ENCODE measurements at places on chromosomes 16 and 17.

GRCh38 chr16:9192746-9193145 is 101.3 kb downstream of the HAPSTR1 start:
- no peak for DNase-seq

DNA sequence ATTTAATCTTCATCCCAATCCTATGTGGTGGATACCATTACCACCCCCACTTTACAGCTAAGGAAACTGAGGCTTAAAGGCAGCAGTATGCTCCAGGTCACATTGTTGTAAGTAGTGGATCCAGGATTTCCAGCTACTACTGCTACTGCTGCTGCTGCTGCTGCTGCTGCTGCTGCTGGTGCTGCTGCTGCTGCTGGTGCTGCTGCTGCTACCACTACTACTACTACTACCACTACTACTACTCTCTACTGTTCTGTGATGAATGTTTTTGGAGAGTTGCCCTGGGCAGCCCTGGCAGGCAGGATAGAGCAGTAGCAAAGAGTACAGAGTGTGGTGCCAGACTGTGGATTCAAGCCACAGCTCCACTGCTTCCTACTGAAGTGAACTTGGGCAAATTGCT is 49.3 kb upstream of the SLC12A3 start:
- no peak for DNase-seq

GRCh38 chr17:75557075-75557851 is 30.3 kb upstream of the MYO15B start:
- no peak for DNase-seq

- DNase-seq, result no peak
Measured at GRCh38 chr17:31050948-31051347, 43.8 kb upstream of the NF1 start.

DNA sequence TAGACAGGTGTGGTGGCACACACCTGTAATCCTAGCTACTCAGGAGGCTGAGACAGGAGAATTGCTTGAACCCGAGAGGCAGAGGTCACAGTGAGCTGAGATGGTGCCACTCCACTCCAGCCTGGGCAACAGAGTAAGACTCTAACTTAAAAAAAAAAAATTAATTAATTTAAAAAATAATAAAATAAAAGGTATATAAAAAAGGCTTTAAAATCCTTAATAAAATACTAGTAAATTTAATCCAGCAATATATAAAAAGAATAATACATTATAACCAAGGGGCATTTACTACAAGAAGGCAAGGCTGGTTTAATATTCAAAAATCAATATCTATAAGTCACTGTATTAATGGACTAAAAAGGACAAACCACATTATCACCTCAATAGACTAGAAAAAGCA is 44.8 kb upstream of the MNT start:
- no peak for DNase-seq

GRCh38 chr17:41655611-41656111 is 31.3 kb upstream of the KRT17 start:
- no peak for DNase-seq

DNA sequence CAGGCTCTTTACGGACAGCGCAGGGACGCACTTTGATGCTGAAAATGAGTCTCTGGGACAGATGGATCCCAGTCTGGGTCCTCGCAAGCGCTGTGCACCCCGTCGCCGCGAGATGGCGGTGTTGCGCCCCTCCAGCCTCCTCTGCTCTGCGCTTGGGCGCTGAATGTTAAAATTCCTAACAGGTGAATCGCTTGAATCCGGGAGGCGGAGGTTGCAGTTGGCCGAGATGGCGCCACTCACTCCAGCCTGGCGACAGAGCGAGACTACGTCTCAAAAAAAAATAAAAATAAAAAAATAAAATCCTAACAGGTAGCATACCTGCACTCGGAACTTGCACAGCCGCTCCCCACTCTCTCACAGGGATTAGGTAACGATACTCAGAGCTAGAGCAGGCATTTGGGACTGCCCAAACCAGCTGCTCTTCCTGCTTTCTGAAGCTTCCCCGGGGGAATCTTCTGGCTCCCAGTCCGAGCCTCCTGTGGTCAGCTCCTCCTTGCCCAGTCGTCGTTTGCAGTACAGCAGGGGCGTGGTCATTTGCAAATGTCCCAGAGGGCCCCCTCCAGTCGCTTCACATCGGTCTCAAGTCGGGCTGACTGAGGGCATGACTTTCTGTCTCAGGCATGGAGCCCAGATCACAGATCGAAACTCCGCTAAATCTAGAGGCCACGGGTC is 26.2 kb upstream of the OSGIN1 start:
- peak; percentile 24 for DNase-seq

GRCh38 chr16:13041180-13041579 is 139.8 kb downstream of the SHISA9 start:
- DNase-seq, result no peak

GRCh38 chr17:79844869-79845600 is 5.8 kb upstream of the CBX4 start:
- DNase-seq, result no peak

GRCh38 chr17:66432411-66432957 is 130.1 kb downstream of the PRKCA start:
- DNase-seq, result no peak

GRCh38 chr17:65557349-65558310 is 3.8 kb downstream of the AXIN2 start:
- no peak for DNase-seq

DNA sequence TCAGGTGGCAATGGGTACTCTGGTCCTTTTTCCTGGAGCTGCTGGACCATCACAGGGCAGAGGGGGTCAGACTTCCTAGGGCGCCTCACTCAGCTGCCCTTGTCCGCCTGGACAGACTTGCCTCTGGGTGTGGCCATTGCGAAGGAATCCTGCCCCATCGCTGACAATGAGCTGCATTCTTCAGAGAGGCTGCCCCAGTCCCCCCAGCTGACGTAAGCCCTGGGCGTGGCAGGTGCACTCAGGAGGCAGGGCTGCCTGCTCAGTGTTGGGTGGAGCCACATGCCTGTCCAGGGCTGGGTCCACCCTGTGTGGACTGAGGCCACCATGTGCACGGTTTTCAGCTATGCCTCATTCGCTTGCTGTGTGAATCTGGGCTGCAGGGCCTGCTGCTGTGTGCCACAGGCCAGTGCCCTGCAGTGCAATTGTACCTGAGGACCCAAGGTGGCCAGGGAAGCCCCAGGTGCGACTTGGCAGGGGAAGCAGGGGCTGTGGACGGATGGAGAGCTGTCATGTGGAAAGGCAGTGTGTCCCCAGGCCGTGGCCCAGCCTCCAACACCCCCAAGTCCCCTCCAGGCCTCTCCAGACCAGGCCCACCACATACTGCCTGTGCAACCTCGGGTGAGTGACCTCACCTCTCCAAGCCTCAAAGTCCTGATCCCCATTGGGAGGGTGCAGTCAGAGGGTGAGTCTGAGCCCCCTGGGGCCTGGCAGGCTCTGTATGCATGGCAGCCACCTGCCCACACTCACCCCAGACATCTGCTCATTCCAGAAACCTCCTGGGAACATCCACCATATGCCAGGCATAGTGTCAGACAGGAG is 14.0 kb upstream of the MPRIP start:
- no peak for DNase-seq

GRCh38 chr16:1099189-1100083 is 3.4 kb upstream of the C1QTNF8 start:
- DNase-seq, result no peak

GRCh38 chr16:70770626-70771552 is 30.1 kb downstream of the VAC14 start:
- peak; percentile 25 for DNase-seq

- DNase-seq, result no peak
Measured at GRCh38 chr16:85047867-85048455, 20.4 kb downstream of the KIAA0513 start.

DNA sequence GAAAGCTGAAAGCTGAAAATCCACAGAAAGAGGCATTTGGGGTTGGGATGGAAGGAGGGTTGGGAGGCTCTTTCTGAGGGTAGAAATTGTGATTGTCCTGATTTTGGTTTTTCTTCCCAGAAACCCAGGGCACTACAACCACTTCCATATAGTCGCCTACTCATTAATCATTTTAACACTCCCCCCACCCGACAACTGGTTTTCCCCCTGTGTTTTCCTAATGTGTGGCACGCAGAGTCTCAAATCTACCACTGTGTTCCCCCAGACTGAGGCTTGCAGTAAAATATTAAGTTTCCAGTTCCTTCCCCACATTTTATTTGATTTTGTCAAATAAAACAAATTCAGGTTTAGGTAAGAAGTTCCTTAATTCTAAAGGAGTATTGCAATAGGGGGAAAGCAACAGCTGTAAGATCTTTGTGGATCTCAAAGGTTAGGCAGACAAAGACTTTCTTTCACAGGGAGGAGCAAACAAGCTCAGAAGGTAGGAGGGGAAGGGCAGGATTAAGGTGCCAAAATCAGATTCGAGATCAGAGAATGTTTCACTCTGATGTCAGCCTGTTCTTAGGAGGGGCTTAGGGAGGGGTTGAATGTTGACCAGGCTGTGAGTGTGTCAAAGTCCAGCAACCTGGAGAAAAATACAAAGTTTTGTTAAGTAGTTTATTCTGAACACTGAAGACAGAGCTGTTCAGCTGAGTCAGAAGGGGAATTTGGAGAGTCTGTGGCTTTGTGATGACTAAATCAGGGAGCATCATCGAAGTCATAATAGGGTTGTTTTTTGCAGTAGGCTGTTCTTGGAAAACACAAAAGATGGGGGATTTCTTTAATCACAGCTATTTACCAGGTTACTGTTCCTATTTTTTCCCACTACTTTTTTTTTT is 3.6 kb downstream of the ZNF267 start:
- peak; percentile 33 for DNase-seq

- peak; percentile 8 for DNase-seq
Measured at GRCh38 chr17:64343833-64344637, 46.6 kb downstream of the PECAM1 start.

DNA sequence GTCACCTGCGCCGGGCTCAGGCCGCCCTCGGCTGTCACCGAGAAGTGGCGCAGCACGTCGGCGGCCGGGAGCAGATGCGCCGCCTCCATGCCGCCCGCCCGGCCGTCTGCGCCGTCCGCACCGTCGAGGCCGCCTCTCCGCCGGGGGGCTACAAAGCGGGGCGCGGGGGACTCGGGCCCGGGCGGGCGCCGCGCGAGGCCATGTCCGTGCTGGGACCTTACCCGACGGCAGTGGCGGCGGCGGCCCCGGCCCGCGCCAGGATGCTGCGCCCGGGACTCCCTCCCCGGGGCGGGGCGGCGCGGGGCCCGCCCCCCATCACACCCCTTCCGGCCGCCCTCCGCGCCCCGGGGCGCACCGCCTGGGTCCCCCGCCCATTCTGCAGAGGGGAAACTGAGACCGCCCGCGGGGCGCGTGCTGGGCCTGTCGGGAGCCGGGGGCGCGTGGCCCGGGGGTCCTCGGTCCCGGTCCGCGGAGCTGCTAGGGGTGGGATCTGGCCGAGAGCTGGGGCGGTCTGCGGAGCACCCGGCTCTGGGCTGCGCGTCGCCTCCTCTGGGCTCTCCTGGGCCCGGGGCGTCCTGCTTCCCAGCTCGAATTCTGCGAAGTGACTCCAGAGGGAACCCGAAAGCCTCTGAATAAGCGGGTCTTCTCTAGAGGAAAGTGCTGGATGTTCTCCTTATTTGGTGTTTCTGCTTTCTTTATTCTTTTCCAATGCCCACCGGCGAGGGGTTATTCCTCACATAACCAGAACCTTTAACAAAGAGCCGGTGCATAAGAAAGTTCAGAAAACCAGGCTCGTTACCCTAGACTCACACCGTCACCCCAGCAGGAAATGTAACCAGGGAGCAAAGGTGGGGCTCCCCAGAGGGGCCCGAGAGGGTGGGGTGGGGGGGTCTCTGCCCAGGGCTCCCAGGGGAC is at the start of gene ATP2A3:
TSS of gene ATP2A3 (minus strand) at position 235 of the 915 bp plus-strand sequence. CDS start at position 89, 146 bp downstream.
- peak; percentile 56 for DNase-seq

DNA sequence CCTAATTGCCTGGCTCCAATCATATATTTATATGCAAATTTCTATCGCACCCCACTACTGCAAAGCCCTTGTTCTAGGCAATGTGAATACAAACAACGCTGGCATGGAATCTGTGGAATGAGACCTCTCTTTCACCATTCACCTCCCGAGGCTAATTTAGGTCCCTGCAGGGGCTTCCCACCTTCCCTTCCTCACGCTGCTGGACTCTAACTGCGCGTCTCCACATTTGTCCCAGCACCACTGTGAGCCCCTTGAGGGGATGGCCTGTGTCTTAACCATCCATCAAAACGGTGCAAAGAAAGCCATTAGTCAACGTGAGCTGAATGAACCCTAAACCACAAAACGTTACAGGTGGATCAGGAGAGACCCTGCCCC is 1.6 kb downstream of the TMEM114 start:
- DNase-seq, result no peak

DNA sequence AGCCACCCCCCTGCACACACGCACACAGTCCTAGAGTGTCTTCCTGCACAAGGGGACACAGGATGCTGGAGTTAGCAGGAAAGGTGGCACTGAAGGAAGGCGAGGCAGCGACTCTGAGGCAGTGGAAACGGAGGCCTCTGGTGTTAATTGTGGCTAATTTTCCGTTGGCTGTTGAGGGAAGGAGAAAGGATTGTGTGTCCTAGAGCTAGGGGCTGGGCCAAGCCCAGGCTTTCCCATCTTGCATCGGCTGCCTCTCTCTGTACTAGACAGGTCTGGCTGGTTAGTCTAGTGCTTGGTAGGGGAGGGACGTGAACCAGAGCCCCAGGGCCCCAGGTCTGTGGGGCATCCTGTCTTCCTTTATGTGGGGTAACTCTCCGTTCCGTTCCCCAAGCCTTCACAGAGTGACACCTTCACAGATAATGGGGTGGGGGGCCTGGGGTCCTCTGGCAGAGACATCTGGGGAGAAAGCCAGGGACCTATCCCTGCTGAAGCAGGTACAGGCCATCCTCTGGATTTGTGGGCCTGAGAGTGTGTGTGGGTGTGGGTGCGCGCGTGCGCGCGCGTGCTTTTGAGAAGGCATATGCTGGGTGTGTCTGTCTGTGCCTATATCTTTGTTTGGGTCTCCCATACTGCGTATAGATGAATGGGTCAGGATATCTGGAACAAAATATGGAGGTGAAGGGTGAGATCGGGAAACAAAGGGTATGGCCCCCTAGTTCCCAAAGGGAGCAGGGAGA is at the start of gene CHD3:
TSS of gene CHD3 (plus strand) at position 606 of the 737 bp plus-strand sequence. CDS start 212 bp downstream, outside the sequence.
- DNase-seq, result peak; percentile 12

GRCh38 chr17:41739661-41740352 is 5.4 kb upstream of the HAP1 start:
- no peak for DNase-seq

GRCh38 chr16:23072084-23072599 is 77.1 kb downstream of the USP31 start:
- DNase-seq, result no peak

- no peak for DNase-seq
Measured at GRCh38 chr16:66491716-66492064, 58.2 kb downstream of the TK2 start.

GRCh38 chr16:54954220-54954619 is 23.6 kb downstream of the IRX5 start:
- DNase-seq, result no peak

GRCh38 chr16:9800186-9800738 is 382.0 kb downstream of the GRIN2A start:
- DNase-seq, result no peak

- DNase-seq, result no peak
Measured at GRCh38 chr17:10059684-10060211, 138.7 kb downstream of the GAS7 start.
